ENCODE measurements at places on chromosomes 3 and 15.

DNA sequence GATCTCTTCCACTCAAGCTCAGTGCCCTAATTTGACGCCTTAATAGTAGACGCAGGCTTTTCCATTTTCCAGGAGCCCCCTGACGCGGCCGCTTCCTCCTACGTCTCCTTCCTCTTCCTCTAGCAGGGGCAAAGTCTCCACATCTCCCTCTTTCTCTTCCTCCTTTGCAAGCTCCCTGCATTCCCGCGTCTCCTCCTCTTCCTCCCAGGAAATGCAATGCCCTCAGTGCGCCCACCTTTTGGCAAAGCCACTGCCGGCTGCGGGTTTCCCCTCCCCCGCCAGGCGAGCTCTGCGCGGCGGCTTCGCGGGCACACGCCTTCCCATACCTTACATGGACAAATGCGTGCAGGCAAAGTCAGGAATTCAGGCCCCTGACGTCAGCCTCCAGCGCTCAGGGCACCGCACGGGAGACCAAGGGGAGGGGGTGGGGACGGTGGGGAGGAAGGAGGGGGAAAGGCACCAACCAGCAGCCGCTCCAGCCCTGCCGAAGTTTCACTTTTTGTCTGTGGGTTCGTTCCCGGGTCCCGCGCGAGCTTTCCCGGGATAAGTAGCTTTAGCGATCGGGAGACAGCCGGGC is 432 bp upstream of the LPP start:
- peak; percentile 96 for DNase-seq

GRCh38 chr3:113271189-113271588 is 59.8 kb downstream of the BOC start:
- no peak for DNase-seq

DNA sequence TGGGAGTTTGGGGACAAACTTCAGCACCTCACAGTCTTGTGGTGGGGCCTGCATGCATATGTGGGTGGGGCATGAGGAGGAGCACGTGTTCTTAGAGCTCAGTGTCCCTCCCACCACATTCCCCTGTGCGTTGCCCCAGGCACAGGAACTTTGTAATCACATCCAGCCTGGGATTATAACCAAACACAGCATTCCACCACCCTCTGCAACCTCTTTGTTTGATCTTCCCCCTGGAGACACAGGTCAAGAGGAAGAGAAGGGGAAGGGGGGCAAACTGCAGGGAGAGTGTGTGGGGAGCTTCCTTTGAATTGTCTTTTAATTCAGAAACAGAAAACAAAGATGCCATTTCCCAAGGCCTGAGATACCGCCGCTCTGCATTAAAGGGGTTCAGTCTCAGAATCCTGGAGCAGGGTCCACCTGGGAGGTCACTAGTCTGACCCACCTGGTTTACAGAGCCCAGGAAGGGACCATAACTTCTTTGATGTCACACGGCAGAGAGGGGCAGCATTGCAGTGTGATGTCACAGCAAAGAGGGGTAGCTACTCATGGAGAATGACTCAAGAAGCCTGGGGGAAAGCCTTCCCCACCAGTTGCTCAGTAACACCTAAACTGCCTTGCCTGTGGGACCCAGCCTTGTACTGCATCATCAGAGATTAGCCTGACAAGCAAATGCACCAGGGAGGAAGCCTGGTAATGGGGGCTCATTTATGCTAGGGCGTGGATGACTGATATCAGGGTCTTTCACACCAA is 106.3 kb upstream of the RNU6-1 start:
- peak; percentile 31 for DNase-seq

DNA sequence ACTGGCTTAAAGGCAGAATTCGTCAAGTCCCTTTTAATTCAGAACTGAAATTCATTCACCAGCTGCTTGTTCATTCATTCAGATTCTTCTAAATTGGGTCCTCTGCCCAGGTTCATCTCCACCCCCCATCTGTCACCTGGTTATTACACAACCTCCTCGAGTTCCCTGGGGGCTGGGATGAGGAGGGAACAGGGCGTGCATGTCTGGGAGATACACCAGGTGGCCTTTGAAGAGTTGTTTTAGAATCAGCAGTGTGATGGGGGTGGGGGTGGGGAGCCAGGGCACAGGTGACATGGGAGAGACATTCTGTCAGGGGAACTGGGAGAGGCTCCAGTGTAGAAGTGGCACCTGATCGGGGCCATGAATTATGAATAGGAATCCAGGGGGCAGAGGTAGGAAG is 8.2 kb downstream of the SNX33 start:
- no peak for DNase-seq

DNA sequence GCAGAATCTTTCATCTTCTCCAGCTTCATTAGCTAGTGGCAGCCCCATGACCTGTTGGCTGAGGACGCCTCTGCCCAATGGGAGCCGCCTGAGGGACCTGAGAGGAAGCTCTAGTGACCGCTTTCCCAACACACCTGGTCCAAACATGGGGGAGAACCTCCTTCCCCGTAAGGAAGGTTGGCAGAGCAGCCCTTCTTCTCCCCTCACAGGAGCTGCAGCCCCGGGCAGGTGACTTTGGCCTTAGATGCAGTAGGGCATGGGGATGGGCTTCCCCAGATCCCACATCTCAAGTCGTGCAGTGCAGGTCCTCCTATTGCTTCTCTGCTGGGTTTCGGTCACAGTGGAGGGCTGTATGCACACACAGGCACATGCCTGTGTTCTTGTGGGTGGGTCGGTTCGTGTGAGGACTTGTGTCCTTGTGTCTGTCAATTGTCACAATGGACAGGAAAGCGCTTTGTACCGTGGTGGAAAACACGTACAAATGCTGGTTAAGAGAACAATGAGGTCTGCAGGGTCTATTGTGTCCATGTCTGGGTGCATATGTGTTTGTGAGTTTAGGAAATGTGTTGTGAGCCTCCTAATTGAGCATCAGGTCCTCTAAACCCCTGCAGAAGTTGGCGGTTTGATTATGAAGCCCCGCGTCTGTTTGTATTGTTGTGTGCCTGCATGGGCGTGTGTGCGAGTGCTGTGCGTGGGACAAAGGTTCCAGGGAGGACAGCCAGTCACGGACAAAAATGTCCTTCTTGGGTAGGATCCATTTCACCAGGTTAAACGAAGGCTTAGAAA is 1.4 kb downstream of the ISLR2 start:
- DNase-seq: no peak

All from fibroblast of villous mesenchyme (primary cell).